Dorsolateral prefrontal cortex (tissue), 122 donors: ENCODE measurements at places on chromosomes 6 and 20.

DNA sequence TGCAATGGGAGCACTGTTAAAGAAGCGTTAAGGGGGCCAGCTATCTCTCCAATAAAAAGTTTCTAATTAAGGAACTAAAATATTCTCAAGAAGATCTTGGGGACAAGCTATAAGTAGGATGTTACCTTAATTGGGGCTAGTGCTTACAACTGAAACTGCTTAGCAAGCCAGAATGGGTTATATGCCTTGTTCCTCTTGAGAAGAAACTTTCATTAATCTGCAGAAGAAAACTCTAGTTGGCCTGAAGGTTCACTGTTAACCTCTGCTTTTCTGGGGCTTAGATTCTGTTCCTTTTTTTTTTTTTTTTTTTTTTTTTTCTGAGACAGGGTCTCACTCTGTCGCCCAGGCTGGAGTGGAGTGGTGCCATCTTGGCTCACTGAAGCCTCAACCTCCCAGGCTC lies 82.2 kb downstream of the BACH2 start:
- DNase-seq = no peak

GRCh38 chr6:158402184-158402583 lies 89.9 kb downstream of the TULP4 start:
- no peak for DNase-seq

GRCh38 chr20:31718952-31719643 lies 3.6 kb downstream of the BCL2L1 start:
- DNase-seq = no peak

GRCh38 chr20:51860111-51860882 lies 58.0 kb upstream of the SALL4 start:
- DNase-seq = no peak

DNA sequence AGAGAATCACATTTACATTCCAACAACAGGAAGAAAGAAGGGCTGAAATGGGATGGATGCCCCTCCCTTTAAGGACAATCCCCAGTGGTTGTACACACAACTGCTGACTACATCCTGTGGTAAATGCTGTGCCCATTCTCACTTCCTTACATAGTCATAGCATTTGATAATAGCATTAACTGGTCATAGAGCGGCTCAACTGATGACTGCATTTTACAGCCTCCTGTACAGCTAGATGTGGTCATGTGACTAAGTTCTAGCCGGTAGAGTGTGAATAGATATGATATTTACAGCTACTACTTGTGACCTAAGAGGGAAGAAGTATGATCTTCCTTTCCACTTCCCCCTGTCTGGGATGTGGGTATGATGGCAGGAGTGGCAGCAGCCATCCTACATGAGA lies 24.7 kb downstream of the KCNK17 start:
- DNase-seq = no peak

GRCh38 chr20:50646483-50646996 lies 44.8 kb downstream of the RIPOR3 start:
- DNase-seq = no peak

DNA sequence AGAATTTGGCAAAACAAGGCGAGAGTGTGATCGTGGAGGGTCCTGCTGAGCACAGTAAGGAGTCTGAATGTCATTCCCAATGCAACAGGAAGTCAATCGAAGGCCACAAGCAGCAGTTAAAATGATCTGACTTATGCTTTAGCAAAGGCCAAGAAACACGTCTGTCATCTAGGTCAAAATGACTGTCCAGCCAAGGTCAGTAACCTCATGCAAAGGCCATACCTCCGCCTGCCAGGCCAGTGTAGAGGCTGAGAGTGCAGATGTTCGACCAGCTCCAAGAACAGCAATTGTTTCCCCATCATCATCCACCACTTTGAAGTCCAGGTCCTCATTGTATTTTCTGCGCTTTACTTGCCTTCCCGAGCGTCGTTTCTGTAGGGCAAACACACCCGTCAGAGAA lies 105.6 kb downstream of the CHD6 start:
- DNase-seq = no peak

GRCh38 chr20:39211060-39211748 lies 249.1 kb downstream of the DHX35 start:
- no peak for DNase-seq

DNA sequence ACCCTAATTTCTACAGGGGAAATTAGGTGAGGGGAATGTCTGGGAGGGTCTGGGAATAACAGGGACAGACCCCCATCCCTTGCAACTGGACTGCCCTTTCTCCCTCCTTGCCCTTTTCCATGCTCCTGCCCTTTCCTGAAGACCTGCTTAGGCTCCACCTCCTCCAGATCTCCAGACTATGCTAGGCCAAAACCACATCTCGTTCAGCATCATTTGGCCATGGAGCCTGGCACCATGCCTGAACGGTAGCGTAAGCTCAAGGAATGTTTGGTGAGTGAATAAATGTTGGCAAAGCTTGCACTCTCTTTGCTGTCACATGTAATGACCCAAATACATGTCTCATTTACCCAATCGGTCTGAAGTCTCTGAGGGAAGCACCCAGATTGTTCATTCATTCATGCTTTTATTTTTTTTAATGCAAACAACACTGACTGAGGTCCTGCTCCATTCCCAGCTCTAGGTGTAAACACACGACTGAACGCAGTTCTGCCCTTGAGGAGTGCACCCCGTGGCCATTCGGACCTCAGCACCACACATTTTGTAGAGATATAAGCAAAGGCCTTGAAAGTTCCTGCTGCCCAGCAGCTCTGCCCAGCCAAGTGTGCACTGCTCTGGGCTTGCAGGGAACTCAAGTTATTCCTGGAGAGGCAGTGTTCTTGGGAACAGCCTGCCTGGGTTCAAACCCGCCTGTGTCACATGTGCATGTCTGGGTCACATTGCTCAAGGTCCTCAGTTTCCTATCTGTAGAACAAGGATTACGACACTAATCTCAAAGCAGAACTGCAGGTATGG lies 1.1 kb upstream of the GRM4 start:
- no peak for DNase-seq

DNA sequence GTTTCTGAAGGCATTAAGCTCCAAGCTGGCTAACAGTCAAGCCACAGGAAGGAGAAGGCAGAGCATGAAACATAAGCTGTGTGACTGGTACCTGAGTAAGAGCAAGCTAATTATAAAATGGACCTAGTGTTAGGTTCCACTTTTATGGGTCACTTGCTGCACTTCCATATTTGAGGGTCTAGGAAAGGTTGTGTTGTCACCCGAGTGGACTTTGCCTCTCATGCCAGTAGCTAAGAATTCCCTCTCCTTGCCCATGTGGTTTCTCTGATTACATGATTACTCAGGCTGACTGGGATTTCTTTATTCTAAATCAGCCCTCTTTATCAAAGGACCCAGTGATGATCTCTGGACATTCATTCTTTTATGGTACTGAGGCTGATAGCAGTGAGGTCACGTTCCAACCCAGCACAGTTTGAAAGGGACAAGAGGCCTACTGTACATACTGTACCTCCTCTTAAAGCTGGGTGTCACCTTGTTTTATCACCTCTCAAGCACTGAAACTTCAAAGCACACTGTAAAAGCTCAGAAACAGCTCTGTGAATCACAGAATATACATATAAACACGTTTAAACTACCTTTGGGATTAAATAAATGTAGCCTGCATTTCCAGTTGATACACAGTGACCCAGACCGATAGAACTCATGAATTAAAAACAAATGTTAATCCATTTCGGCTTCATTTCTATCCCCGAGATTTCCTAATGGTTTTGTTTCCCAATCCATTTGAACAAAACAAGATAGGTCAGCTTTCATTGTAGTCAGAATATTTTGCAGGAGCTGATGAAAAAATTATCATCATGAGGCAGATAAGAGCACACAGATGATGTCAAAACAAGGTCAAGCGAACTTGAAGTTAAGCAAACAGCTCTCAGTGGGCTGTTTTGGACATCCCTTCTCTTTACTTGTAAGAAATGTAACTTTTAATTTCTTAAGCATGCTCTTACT lies 96.5 kb downstream of the ALDH8A1 start:
- DNase-seq = no peak

- DNase-seq = no peak
Measured at GRCh38 chr6:161406646-161407045, 132.8 kb upstream of the AGPAT4 start.

- no peak for DNase-seq
Measured at GRCh38 chr6:56040889-56041301, 165.5 kb upstream of the BMP5 start.

DNA sequence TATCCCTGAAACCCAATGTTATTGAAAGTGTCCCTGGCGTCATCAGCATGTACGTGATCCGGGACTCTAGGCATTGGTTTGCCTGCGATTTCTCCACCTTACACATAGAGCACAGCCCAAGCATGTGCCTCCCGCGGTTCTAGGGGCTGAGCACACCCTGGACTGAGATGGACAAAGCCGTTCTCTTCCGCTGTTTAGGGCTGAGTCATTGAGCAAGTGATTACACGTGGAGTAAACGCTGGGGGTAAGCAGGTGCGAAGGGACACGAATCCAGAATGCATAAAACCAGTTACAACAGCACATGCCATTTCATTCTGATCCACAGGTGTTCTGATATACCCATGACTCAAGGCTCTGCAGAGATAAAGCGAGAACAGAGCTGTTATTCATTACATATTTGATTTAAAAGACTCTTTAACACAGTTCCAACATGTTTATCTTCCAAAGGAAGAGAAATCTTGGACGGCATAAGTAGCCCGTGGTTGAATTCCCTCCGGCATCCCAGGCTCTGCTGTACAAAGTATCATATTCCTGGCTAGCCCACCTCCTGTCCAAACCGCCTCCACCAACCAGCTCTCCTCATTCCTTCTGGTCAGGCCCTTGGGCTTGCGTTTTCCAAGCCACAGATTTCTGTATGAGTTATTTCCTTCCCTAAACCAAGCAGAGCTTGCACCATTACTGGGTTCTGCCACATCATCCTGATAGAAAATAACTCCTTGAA lies 36.1 kb upstream of the THBS2 start:
- no peak for DNase-seq

DNA sequence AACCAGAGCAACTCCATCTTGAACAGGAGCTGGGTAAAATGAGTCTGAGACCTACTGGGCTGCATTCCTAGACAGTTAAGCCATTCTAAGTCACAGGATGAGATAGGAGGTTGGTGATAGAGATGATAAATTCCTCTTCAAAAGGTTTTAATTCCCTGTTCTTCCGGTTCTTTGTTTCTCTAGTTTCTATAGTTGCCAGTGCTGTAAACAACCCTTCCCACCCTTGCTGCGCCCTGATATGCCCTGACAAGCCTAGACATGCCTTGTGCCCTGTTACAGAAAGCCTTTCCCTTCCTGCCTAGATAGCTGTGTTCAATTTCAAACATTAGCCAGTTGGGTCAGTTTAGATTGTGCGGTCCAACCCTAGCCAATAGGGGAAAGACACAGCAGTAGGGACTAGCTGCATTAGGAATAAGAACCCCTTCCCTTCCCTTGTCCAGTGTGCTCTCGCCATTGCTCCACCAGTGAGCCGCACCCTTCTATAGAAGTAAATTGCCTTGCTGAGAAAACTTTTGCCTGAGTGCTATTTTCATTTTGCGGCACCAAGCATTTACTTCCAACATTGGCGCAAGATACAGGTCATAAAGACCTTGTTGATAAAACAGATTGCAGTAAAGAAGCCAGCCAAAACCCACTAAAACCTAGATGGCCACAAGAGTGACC lies 52.5 kb upstream of the CCN2 start:
- no peak for DNase-seq

DNA sequence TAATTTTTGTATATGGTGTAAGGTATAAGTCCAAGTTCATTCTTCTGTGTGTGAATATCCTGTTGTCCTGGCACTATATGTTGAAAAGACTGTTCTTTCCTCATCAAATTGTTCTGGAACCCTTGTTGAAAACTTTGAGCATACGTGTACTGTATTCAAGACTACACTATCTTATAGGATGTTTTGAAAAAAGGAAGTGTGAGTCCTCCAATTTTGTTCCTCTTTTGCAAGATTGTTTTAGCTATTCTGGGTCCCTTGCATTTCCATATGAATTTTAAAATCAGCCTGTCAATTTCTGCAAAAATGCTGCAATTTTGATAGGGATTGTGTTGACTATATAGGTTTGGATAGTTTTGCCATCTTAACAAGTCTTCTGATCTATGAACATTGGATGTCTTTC lies 195.2 kb downstream of the BACH2 start:
- no peak for DNase-seq

GRCh38 chr6:52925919-52926792 lies 16.7 kb upstream of the GSTA3 start:
- no peak for DNase-seq

GRCh38 chr6:145313041-145313855 lies 422.1 kb downstream of the EPM2A start:
- no peak for DNase-seq

DNA sequence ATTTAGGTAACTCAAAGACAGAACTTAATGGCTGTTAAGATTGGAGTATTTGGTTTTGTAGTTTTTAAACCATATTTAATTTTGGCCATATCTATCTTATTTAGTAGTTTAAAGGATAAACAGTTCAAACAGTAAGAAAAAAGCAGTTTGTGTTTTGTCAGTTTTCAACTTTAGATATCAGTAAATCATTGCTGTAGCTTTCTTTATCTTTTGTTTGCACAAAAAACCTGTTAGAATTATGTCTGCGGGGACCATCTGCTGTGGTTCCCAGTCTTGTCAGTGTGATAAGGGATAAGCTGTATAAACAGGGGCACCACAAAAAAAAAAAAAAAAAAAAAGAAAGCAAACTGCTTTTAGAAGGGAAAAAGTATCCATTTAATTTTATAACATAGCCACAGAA lies 40.9 kb downstream of the CDKAL1 start:
- no peak for DNase-seq

GRCh38 chr20:54254596-54254995 lies 46.7 kb downstream of the PFDN4 start:
- DNase-seq = no peak

DNA sequence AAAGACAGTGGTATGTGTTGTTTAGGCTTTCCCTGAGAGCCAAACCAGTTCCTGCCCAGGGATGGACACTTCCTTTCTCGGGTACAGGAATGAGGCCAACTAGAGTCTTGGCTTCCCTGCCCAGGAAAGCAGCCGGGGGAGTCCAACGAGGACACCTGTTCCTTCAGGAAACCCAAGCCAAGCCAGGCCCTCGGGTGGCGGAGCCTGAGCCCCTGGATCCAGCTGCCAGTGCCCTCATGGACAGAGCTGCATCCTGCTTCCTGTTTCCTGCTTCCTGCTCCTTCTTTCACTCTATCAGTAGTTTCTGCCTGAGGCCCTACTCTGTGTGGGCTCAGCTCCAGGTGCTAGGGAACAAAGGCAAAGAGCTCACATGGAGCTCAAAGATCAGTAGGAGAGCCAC lies 7.9 kb upstream of the SIRPA start:
- DNase-seq = no peak

GRCh38 chr20:38021087-38021772 lies 12.0 kb downstream of the TTI1 start:
- DNase-seq = no peak

GRCh38 chr6:431986-432385 lies 40.4 kb downstream of the IRF4 start:
- no peak for DNase-seq
